T-helper 2 cell (primary cell): ENCODE measurements at places on chromosomes 16 and 17.

DNA sequence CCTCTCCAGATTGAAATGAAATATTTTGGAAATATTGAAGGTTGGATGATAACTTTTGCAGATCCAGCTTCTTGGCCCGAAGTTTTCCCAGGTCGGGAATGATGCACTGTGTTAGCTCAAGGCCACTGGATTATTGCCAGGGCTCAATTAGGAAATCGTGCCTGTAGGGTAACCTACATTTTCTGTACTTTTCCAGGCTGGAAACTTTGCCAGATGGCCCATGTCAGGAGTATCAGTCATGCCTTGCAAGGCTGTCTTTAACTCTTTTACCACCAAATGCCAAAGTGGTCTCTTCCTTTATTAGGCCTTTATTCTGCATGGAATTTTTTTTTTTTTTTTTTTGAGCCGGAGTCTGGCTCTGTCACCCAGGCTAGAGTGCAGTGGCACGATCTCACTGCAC lies 8.9 kb upstream of the SEC14L1 start:
- no peak for DNase-seq

GRCh38 chr16:58513874-58514273 lies 1.4 kb upstream of the SETD6 start:
- DNase-seq = no peak

DNA sequence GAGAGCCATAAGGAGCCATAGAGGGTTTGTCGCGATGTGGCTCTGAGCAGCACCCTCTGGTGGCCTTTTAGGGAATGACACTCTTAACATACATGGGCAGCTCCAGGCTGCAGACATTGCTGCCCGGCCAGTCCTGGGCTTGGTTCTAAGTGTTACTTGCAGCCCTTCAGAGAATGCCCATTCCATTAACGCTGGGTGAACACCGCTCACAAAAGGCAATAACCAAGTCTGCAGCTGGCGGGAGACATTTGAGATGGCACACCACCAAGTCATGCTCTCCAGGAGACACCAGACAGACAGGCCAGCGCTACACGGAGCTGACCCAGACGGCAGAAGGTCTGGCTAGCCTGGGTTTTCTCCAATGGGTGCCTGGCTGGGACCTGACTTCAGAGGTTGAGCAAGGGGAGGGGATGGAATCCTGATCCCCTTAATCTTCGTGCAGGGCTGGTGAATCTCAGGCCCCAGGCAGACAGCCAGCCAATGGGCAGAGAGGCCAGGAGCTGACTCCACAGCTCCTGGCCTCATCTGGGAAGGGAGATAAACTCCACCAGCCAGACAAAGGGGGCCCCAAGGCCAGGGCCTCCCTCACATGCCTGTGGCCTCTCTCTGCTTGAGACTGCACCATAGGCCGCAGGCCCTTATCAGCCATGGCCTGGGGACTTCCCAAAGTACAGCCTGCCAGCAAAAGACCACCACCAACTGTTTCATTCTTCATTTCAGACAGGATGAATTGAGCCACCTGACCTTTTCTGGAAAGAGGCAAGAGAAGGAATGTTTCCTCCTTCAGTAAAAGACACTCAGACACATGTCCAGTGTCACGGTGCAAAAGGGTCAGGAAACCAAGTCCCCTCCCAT lies 58.8 kb downstream of the ZDHHC7 start:
- peak; percentile 48 for DNase-seq

GRCh38 chr16:87554754-87555427 lies 47.4 kb upstream of the JPH3 start:
- no peak for DNase-seq
